ENCODE measurements at places on chromosomes 4 and X.

- no peak for DNase-seq
Measured at GRCh38 chrX:70293621-70294020, 3.7 kb downstream of the KIF4A start.

DNA sequence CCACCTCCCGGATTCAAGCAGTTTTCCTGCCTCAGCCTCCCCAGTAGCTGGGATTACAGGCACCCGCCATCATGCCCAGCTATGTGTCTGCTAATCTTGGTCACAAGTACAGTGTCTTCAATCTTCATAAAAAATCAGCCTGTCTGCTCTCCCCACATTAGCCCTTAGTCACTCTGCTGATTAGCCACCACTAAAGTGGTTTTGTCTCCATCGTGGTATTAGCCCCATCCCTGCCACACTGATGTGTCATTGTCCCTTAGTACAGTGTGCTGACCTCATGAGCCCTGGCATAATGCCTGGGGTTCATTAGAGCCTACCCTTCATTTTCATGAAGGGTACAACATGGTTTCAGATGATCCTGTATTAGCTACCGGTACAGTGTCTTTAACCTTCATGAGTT, 49.9 kb downstream of the ZNF157 start:
- no peak for DNase-seq

- DNase-seq, result no peak
Measured at GRCh38 chr4:55372259-55372658, 23.5 kb upstream of the TMEM165 start.

DNA sequence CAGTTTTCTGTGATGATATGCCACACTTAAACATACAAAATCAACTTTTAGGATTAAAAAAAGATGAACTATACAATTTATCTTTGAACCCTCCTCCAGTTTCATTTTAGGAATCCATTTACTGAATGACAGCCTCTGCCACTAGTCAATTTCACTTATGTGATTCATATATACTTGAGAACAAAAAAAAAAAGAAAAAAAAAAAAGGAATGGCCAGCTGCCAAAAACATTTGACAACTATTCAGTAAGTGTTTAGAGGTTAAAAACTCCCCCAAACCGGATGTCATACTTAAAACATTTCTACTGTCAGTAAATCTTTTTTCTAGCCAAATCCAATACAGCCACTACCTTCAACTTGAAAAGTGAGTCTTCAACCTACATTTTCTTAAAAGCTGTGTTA, 266.7 kb upstream of the MAGEB2 start:
- no peak for DNase-seq

DNA sequence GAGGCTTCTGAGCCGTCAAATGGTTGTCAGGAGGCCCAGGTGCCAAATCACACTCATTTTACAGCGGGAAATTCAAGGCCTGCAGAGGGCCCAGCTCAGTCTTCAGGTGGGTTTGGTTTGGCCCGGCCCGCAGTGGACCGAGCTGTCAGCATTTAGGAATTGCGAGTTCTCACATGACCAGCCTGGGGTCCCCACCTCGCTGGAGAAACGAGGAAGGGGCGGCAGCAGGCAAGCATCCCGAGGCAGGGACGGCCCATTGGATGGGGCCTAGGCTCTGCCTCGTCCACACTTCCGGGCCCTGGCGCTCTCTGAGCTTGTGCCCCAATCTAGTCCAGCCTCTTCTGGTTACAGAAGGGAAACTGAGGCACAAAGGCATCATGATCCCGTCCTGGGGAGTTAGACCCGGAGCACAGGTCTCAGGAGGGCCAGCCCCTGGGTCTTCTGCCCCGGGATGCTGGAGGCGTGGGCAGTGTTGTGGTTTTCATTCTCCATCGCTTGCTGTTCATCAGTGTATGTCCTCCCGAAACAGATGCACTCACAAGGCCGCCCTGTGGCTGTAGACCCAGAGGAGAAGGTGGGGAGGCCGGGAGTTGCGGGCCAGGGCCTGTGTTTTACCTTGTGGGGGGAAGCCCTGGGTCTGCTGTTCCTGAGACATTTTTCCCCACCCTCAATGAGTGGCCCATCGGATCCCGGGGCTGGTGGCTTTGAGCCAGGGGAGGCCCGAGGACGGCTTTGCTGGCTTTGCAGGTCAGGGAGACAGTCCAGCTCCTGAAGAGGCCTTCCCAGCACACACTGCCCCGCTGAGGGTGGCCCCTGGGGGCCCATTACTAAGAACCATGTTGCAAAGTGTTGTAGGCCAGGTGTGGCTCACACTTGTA, 8.9 kb downstream of the PSAPL1 start:
- DNase-seq, result no peak
